B cell (primary cell): ENCODE measurements at places on chromosomes 13 and 19. TPM values are rescaled to one million over a fixed set of nuclear protein-coding genes. Genes with fewer than 3 reads are reported as not detected.
A peak's percentile ranks its signal among the peaks of the same experiment; 100 is the strongest.

GRCh38 chr19:39833160-39833463 lies 850 bp downstream of the DYRK1B start:
- DNase-seq, result no peak

- no peak for DNase-seq
Measured at GRCh38 chr13:111304603-111305289, 15.7 kb upstream of the TEX29 start.

DNA sequence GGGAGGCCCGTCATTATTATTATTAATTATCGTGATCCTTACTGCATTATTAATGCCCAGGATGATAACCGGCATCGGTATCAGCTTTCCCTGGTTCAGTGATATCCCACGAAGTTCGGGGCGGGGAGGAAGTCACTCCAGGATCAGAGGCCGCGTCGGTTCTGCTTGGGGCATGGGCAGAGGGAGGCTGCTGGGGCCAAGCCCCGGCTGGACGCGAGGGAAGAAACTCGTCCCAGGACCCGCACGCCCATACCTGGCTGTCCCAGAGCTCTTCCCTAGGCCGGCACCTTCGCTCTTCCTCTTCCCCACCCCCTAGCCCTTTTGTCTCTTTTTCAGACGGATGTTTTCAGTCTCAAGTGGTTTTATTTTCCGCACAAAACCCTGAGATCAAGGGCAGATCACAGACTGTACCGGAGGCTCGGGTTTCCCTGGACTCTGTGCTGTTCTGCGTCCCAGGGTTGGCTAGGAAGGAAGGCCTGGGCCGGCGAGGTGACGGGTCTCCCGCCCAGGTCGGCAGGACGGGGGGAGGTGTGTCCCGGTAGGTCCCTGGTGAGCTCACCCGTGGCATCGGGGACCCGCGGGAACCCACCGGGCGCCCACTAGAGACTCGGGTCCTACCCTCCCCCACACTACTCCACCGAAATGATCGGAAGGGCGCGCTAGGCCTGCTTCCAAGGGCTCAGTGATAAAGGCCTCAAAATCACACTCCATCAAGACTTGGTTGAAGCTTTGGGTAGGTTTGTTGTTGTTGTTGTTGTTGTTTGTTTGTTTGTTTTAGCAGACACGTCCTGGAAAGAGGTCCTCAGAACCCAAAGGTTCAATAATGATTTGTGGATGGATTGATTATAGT lies 7.9 kb downstream of the ZIC2 start:
- DNase-seq, result peak; percentile 46

GRCh38 chr19:43524922-43525835 lies 1.8 kb downstream of the ETHE1 start:
- DNase-seq, result peak; percentile 49

- no peak for DNase-seq
Measured at GRCh38 chr13:95411428-95412040, 110.3 kb upstream of the ABCC4 start.

Gene DMRTC2
- not detected in 2 replicates for polyA plus RNA-seq

- DNase-seq, result no peak
Measured at GRCh38 chr19:18696023-18696422, 12.5 kb downstream of the CRTC1 start.

DNA sequence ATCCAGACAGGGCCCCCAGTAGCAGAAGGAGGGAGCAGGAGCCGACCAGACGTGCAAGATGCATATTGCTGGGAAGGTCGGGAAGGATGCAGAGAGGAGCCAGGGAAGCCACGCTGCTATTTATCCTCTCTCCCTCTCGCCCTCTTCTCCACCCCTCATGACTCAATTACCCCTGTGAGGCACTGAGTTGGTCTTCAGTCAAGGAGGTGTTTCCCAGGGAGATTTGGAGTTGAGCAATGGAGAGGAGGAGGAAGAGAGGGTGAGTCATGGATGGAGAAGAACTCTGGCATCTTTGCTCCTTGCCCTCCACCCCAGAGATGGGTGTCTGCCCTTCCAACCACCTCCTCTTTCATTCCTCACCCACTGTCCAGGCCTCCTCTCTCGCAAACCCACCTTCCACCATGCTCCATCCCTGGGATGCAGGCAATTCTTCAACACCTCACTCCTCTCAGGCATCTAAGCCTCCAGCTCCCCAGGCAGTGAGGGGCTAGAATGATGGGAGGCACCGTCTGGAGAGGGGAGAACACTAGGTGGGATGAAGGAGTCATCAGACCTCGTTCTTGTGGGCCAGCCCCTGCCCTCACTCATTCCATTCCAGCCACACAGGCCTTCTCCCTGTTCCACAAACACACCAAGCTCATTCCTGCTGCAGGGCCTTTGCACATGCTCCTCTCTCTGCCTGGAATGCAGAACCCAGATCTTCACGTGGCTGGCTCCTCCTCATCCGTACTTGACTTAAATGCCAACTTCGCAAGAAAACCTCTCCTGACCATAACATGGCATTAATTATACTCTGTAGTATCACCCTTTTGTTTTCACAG lies at the start of gene SBSN:
Gene SBSN (minus strand): TSS at position 94 of the 821 bp plus-strand sequence. CDS start 30 bp downstream, at position 64.
- DNase-seq, result no peak

Gene URAD
- not detected in 2 replicates for polyA plus RNA-seq

DNA sequence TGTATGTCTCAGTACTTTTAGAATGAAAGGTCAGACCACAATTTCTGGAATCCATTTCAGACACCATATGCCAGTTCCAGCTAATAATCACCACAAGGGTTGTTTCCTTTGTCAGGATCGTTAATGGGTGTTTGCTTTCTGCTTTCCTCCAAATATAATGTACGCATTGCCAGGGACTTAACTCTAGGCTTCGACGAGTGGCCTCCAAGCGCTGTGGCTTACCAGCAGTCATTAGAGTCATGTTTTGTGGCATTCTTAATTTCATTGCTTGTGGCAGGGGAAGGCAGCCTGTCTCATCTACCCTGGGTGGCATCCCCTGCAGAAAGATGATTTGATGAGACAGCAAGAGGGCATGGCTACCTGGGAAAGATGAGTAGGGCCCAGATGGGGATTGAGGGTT lies 22.5 kb downstream of the SAFB start:
- DNase-seq, result no peak

DNA sequence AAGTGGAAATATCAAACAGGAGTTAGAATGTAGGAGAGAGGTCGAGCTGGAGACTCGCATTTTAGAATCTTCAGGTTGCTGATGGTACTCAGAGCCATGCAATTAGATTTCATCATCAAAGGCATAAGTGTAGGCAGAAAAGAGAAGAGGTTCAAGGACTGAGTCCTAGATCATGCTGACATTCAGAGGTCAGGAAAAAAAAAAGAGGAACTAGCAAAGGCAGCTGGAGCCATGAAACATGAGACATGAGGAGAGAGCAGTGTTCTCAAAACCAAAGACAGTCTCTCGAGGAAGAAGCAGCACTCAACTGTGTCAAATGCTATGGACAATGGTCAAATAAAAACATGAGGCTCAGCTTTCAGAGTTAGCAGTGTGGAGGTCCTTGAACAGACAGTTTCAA lies 12.4 kb upstream of the TPP2 start:
- peak; percentile 20 for DNase-seq

Gene POU2F2
- polyA plus RNA-seq, result 125 and 170 TPM in 2 replicates

Gene ZNF625
- 0.60 and 0.69 TPM in 2 replicates for polyA plus RNA-seq

Gene SBSN
- not detected in 2 replicates for polyA plus RNA-seq

DNA sequence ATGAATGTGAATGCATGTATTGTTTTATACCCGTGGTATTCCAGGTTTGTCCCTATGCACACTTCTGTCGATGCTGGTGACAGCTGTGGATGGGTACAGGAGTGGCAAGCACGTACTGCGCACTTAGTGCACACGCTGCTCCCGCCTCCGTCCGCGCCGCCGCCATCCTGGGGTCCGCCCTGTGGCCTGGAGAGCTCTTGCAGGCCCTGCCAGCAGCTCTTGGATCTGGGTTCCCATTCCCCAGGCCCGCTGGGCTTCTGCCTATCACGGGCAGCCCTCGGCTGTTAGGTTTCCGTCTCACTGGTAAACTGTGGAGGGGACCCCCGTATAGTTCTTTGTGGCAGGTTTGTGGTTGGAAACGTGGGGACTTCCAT lies 4.0 kb downstream of the GNA11 start:
- no peak for DNase-seq

- peak; percentile 74 for DNase-seq
Measured at GRCh38 chr19:18789883-18790565, 1.1 kb downstream of the COMP start.

DNA sequence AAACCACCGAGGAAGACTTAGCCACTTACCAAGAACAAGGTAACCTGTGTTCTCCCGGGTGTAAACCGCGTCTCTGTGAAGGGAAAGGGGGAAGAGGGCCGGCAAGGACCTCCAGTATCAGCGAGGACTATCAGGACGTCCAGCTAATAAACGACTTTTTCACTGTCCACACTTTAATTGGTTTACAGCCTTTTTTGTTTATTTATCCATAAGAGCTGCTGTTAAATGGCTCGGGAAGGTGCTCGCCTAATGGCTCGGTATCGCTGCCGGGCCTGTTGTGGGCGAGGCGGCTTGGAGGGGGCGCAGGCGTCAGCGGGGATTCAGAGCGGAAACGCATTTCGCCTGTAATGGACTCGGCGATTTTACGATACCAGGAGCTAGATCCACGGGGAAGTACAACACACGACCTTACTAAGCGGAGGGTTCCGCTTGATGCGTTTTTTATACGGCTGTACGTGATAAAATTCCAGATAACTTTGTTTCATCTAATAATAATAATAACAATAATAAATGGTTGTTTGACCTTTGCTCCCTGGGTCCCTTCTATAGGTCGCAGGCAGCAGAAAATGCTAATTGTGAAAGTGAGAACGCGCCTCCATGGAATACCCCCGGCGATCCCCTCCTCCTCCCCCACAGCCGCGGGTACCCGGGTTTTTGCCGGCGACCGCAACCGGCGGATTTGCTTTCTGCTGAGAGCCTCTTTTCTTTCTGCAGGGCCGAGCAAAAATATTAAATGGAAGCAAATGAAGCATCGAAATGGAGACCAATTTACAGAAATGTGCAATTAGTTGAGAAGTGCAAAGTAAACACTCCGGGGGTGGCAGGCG lies 2.5 kb upstream of the PDX1 start:
- peak; percentile 49 for DNase-seq

Gene FGF21
- polyA plus RNA-seq, result not detected in 2 replicates

Gene LYPD5
- polyA plus RNA-seq, result 0.46 TPM in 1 of 2 replicates, not detected in the other

- DNase-seq, result peak; percentile 39
Measured at GRCh38 chr13:98839856-98840769, 87.6 kb upstream of the SLC15A1 start.

Gene GET3
- 45.5 and 61.7 TPM in 2 replicates for polyA plus RNA-seq

GRCh38 chr13:50275392-50276063 lies 260.3 kb downstream of the KCNRG start:
- DNase-seq, result no peak

GRCh38 chr13:40074338-40074737 lies 418.9 kb downstream of the COG6 start:
- no peak for DNase-seq

DNA sequence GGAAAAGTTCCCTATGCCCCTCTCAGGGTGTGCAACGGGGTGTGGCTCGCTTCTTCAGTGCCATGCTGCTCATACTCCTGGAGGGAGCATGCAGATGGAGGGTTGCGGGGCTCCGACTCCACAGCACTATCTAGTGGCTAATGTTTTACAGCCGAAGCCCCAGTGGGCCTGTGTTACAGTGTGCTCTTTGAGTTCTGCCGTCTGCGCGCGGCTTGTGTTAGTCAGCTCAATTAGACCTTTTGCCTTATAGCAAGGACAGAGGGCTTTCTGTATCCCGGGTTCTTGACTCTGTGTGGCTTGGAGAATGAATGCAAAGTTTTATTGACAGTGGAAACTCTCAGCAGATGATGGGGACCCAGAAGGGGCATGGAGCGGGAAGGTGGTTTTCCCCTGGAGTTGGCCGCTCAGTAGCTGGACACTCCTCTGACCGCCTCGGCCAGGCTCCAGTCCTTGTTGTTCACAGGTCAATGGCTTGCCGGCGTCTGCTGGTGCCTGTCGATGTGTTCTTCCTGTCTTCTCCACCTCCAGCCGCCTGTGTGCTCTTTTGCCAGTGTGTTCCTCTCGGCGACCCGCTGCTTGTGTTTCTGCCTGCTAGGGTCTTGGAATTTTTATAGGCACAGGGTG lies 383.4 kb downstream of the LMO7 start:
- DNase-seq, result no peak

Gene SIAH3
- not detected in 2 replicates for polyA plus RNA-seq
